Fibroblast of lung (primary cell): ENCODE measurements at places on chromosomes 3 and 15. TPM values are rescaled to one million over a fixed set of nuclear protein-coding genes. Genes with fewer than 3 reads are reported as not detected.
A peak's percentile ranks its signal among the peaks of the same experiment; 100 is the strongest.

GRCh38 chr3:110568246-110568645 lies 503.4 kb upstream of the NECTIN3 start:
- DNase-seq, result peak; percentile 82

Gene SLC24A5
- not detected in 2 replicates for total RNA-seq

DNA sequence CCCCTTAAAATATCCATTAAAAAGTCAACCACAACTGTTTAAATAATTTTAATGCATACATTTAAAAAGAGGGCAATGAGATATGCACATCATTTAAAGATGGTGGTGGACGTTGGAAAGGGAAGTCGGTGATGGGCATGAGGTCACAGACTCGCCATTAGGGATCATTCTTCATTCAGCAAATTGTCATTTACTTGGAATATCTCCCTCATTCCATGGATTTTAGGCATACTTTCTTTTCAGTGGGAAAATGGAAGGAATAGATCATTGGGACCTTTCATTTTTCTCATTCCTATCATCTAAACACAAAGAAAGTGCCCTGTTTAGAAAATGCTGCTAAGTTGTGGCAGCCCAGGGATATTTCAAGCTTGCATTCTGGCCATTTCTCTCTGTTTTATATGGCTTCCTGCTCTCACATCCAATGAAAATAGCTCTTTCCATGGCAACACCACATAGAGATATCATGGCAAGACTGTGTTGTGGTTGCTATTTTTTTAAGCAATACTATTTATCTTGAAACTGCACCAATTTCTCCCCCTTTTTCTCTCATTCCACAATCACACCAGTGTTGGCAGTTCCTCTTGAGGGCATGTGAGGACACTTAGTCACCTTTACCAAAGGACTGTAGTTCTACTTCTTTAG lies 40.7 kb upstream of the LMCD1 start:
- peak; percentile 69 for DNase-seq

- DNase-seq, result no peak
Observed at GRCh38 chr3:100265016-100265415, 4.2 kb downstream of the TBC1D23 start.

GRCh38 chr3:30770387-30770786 lies 124.1 kb downstream of the GADL1 start:
- DNase-seq, result peak; percentile 87

- DNase-seq, result peak; percentile 45
Observed at GRCh38 chr3:144265542-144266100, 294.0 kb downstream of the DIPK2A start.

Gene PLA1A
- under 0.01 and 0.26 TPM in 2 replicates for total RNA-seq

Gene ACP3
- total RNA-seq, result 0.77 and 3.5 TPM in 2 replicates

- DNase-seq, result peak; percentile 42
Observed at GRCh38 chr15:62125773-62126172, 39.3 kb downstream of the C2CD4B start.

DNA sequence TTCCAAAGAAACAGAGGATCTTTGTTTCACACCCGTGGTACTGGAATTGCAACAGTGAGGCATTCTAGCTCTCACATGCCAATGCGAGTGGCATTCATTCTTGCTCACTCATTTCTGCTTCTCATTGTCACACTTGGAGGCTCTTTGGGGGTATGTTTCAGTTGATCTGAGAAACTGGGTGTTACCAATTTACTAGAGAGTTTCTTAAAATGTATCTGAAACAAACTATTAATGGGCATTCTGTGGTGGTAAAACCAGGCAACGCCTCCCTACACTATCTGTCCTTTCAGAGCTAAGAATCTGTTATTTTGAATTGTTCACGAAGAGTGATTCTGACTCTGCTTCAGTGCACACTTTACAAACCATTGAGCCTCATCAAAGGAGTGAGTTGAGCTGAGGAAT lies 140.6 kb upstream of the BHLHE40 start:
- no peak for DNase-seq

DNA sequence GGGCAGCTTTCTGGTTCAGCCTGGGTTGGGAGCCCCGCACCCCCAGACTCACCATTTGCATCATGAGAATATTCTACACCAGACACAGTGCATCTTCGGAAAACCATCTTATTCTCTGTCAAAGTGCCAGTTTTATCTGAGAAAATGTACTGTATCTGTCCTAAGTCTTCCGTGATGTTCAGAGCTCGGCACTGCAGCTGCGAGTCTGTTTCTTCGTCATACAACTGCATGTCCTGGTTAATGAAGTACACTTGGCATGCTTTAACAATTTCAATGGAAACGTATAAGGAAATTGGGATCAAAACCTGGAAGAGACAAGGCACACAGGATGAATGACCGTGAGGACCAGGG lies 141.5 kb downstream of the ATP10A start:
- no peak for DNase-seq

Gene GMNC
- under 0.01 and 0.50 TPM in 2 replicates for total RNA-seq

DNA sequence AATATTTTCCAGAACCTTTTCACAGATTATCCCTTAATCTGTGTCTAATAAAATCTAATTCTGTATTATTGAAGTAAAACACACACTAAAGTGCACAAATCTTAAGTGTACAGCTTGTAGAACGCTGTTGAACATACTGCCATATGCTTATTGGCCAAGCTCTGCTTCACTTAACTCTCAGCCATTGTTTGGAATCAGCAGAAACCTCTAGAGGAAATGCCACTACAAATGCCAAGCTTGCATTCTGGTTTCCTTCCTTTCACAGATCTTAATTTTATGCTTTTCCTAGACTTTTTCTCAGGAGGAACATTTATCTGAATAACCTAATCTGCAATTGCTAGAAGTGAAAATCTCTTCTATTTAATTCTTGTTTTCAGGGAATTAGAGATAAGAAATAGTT lies 10.1 kb downstream of the MNS1 start:
- DNase-seq, result no peak

- no peak for DNase-seq
Observed at GRCh38 chr15:65942436-65942835, 73.1 kb downstream of the RAB11A start.
